ENCODE measurements at places on chromosomes 16 and 17. TPM values are rescaled to one million over a fixed set of nuclear protein-coding genes. Genes with fewer than 3 reads are reported as not detected.

DNA sequence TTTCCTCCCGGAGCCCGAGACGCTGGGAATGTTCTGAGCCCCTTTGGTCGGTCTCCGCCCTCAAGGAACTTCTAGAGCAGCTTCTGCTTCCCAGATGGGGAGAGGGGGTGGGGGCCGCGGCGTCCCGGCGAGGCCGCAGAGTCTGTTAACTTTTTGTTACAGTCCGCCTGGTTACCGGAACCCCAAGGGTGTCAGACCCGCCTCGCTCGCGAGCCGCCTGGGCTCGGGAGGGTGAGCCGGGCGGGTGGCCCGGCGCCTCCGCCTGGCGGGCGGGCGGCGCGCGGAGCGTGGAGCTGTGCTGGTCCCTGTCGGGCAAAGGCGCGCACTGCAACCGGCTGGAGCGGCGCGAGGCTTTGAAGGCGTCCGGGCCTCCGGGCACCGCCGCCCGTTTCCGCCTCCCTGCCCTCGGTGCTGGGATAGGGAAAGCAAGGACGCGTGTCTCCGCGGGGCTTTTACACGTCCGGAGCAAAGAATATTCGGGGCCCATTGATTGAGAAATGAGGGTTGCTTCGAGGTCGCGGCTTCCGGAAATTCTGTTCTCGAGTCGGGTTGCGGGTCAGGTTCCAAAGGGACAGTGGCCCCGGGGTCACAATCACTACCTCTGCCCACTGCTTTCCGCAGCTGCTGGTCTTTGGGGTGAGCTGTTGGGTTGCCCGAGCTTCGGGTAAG lies 1.7 kb downstream of the HS3ST3B1 start:
- no peak for DNase-seq

Gene KRTAP9-2
- not detected for polyA plus RNA-seq

DNA sequence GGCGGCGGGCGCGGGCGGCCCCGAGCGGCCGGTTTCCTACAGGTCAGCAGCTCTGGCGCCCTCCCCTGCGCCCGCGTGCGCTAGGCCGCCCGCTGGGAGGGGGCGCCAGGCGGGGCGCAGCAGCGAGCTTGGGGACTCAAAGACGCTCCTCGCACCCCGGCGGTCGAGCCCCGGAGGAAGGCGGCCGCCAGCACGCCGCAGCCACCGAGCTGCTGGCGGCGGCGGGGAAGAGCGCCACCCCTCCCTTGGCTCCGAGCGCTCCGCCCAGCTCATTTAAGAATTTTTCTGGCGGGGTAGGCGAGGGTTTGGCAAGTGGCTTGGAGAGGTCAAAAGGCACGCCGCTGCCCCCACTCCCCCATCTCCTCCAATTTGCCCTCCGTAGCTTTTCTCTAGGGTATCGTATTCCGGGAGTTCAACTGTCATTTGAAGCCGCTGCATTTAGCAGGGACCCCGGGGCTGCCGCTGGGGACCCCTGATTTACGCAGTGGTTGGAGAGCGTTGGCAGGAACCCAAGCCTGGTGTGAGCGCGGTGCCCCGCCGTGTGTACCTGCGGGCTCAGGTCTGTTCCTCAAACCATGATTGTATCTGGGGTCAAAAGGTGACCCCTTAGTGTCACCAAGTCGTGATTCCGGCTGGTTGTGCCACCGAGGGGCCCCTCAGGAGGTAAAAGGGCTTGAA lies 59.5 kb upstream of the GSE1 start:
- no peak for DNase-seq

Gene YBX2
- polyA plus RNA-seq: 2.9 TPM

GRCh38 chr17:20968913-20969616 lies 73.7 kb downstream of the USP22 start:
- DNase-seq: no peak

Gene DLG4
- 25.8 TPM for polyA plus RNA-seq

Gene ABCC6
- polyA plus RNA-seq: 8.3 TPM

GRCh38 chr17:42918902-42919521 lies 18.4 kb downstream of the G6PC1 start:
- no peak for DNase-seq

DNA sequence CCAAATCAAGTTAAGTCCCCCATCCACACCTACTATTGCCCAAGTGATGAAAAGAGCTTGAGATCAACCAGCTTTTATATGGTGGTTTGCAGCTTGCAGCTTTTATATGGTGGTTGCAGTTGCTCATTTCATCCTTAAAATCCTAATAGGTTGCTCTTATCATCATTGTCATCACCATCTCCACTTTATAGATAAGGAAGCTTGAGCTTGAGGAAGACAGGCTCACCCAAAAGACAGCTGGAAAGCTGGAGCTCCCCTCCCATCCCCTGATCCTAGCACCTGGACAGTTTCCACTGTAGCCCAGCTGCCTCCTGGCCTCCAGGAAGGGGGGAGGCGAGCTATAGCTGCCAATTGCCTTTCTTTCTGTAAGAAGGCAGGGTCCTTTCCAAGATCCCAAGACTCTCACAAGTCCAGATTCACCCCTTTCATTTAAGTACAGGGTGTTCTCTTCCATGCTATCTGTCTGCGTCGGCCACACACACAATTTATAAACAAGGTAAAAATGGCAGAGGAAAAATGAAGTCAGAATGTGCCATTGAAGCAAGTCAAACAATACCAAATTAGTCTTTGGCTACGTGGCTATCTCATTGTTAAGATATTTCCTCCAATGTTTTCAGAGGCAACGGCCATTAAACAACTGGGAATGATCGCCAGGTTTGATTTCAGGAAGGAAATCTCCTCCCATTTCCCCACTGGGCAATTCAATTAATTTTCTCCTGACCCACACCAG lies 63.3 kb downstream of the PECAM1 start:
- DNase-seq: no peak

Data from left renal pelvis (tissue), 4 donors.